Fibroblast of pulmonary artery (primary cell): ENCODE measurements at places on chromosomes 2 and 18.
A peak's percentile ranks its signal among the peaks of the same experiment; 100 is the strongest.

DNA sequence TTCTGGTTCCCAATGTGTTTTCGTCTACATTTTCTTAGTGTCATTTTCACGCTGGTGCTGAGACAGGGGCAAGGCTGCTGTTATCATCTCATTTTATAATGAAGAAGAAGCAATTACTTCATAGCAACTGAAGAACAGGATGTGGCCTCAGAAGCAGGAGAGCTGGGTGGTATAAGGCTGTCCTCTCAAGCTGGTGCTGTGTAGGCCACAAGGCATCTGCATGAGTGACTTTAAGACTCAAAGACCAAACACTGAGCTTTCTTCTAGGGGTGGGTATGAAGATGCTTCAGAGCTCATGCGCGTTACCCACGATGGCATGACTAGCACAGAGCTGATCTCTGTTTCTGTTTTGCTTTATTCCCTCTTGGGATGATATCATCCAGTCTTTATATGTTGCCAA is 7.3 kb downstream of the IL36G start:
- DNase-seq, result no peak

- DNase-seq, result no peak
Measured at GRCh38 chr18:75723521-75724340, 296.2 kb upstream of the SMIM21 start.

- no peak for DNase-seq
Measured at GRCh38 chr2:95308426-95308990, 11.4 kb downstream of the KCNIP3 start.

GRCh38 chr18:55314031-55314430 is 274.0 kb downstream of the TCF4 start:
- DNase-seq, result no peak

DNA sequence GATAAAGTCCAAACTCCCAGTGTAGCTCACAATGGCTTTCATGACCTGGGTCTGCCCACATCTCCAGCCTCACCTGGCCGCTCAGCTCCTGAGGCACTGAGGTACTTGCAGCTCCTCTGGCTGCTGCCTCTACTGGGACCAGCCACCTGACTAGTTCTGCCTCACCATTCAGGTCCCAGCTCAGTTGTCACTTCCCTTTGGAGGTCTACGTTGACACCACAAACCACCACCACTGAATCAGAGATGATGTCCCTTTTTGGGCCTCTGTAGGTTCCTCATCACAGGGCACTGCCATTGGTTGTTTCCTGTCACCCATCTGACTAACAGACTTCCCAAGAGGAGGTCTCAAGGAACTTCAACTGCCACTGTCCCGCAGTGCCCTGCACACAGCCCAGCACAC is 21.2 kb downstream of the SPP2 start:
- DNase-seq, result no peak

DNA sequence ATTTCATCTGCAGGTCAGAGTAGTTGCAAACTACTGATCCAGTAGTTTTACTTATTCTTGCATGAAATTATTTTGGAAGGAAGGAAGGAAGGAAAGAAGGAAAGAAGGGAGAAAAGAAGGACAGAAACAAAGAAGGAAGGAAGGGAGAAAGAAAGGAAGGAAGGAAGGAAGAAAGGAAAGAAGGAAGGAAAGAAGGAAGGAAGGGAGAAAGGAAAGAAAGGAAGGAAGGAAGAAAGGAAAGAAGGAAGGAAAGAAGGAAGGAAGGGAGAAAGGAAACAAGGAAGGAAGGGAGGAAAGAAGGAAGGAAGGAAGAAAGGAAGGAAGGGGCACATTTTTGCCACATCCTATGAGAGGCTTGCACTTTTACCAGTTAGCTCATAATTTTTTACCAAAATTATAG is 186.2 kb downstream of the LRRTM4 start:
- DNase-seq, result no peak

DNA sequence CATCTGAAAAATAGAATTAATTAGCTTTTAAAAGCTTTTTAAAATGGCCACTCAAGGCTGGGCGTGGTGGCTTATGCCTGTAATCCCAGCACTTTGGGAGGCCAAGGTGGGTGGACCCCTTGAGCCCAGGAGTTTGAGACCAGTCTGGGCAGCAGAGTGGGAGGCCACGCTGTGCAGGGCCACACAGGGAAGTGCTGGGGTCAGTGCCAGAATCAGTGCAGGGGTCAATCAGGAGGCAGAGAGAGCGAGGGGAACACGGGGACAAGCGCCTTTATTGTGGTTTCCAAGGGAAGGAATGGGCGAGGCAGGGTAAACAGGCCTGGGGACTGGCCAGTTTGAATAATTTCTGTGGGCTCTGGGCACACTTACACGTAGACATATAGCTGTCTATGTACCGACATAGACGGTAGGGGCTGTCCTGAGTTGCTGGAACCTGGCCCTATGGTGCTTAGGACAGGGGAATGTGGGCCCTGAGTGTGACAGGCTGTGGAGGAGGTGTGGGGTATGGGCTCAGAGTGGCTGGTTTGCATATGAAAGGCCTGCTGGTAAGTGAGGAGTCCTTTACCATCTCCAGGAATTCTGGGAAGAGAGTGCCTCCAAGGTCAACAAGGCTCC is 42.9 kb downstream of the DYSF start:
- no peak for DNase-seq

- DNase-seq, result no peak
Measured at GRCh38 chr2:178105566-178105965, 6.7 kb upstream of the RBM45 start.

GRCh38 chr2:150531591-150531990 is 44.1 kb upstream of the RND3 start:
- no peak for DNase-seq

DNA sequence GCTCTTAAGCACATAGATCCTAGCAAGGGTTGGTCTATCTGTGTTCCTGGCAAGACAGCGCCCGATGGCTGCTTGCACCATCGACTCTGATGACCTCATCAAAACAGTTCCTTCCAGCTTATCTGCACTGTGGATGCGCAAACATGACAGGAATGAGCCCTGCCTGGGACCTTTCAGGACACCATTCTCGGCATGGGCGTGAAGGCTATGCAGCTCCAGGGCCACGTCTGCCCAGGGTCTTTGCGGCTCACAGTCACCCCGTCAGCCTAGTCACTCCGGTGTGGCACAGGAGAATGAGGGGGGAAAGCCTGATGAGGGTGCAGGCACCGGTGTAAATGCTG is 147.8 kb upstream of the TWIST2 start:
- peak; percentile 81 for DNase-seq

DNA sequence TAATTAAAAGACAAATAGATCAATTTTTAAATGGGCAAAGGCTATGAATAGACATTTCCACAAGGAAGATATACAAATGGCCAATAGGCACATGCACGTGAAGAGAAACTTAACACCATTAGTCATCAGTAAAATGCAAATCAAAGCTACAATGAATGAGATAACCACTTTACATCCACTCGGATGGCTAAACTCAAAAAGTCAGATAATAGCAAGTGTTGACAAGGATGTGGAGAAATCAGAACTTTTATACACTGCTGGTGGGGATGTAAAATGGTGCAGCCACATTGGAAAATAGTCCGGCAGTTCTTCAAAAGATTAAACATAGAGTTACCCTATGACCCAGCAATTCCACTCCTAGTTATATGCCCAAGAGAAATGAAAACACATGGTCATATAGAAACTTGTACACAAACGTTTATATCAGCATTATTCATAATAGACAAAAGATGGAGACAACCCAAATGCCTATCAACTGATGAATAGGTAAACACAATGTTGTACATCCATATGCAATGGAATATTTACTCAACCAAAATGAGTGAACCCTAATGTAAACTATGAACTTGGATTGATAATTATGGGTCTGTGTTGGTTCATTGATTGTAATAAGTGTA is 51.1 kb downstream of the SMAD7 start:
- DNase-seq, result no peak

GRCh38 chr2:10826026-10826425 is 13.4 kb upstream of the PDIA6 start:
- no peak for DNase-seq

- DNase-seq, result no peak
Measured at GRCh38 chr2:125085904-125086303, 1060.8 kb downstream of the CNTNAP5 start.

- no peak for DNase-seq
Measured at GRCh38 chr2:24354957-24355356, 5.4 kb downstream of the ITSN2 start.

- DNase-seq, result no peak
Measured at GRCh38 chr2:145481334-145481922, 961.5 kb upstream of the ZEB2 start.

GRCh38 chr2:43540021-43540779 is 55.6 kb downstream of the THADA start:
- DNase-seq, result peak; percentile 95

- DNase-seq, result peak; percentile 26
Measured at GRCh38 chr2:33497221-33497650, 20.8 kb downstream of the RASGRP3 start.
